Smooth muscle cell of the brain vasculature (primary cell): ENCODE measurements at places on chromosomes 1 and 21.

GRCh38 chr1:161166669-161167548 is 683 bp downstream of the PPOX start:
- no peak for DNase-seq

DNA sequence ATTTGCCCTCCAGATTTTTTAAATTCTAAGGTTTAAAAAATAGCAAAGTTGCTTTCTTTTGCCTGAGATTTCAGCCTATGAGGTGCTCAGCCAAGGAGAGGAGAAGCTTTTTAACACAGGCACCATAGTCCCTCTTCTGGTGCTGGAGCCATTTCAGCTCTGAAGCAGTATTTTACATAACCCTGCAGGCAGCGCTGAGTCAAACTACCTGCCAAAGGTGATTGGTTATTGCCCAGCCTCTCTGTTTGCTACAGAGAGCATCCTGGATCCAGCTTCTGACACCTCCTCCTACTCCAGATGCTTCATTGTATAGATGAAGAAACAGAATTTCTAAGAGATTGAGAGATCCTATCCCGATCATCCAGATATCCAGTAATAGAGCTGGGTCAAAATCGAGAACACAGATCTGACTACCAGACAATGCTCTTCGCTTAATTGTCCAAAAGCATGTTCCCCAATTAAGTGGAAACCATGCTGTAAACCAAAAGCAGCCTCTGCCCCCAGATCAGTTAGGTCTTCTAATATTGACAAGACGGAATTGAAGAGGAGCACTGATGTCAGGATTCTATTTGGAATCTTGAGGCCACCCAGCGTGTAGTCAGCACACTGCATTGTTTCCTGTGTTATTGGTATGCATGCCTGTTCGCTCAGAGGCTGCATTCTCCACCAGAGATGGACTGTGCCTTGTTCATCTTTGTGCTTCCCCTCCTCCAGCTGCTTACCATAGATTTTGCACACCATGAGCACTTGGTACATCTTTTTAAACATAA is 22.1 kb downstream of the RGS8 start:
- DNase-seq, result no peak

DNA sequence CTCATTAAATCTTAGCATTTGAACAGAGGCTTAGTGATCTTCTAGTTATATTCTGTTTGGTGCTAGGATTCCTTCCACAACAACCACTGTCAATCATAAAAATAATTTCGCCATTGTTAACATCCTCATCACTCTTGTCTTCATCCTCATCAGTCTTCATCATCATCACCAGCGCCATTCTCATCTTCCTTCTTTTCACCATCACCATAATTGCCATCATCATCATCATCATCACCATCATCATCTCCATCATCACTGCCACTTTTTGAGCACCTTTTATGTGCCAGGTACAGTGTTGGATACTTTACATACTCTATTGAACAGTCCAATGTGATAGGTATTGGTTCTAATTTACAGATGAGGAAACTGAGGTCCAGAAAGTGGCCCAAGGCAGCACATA is 245.7 kb downstream of the PTPRU start:
- no peak for DNase-seq

DNA sequence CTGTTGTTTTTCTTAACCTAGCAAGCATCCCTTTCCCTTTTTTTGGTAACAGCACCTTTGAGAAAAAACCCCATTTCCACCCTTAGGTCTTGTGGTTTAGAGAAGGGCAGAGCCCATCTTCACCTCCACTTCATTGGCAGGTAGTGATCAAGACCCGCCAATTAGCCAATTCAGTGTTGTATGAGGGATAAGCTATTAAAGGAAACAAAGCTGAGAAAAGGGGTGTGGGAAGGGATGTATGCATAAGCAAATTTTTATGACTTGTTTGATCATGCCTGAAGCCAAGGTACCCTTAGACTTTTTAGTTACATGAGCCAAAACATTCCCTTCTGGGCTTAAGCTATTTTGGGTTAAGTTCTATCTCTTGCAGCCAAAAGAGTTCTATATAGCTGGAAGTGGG is 3.6 kb upstream of the ZNF697 start:
- no peak for DNase-seq

DNA sequence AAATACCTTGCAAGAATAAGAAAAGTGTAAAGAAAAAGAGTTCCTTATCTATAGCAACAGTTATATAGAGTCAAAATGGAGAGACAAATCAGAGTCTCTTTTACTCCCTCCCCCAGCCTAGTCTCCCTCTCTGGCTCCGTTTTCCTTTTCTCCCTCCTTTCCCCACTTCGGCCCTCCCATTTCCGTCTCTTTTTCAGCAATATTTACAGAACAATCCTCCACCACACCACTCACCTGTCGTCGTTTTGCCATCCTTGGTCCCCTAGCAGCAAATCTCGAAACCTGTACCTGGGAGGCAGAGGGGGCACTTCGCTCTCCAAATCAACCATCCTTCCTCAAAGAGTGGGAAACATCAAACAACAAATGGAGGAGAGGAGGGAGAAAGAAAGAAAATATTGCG is 259 bp downstream of the KCNT2 start:
- no peak for DNase-seq

DNA sequence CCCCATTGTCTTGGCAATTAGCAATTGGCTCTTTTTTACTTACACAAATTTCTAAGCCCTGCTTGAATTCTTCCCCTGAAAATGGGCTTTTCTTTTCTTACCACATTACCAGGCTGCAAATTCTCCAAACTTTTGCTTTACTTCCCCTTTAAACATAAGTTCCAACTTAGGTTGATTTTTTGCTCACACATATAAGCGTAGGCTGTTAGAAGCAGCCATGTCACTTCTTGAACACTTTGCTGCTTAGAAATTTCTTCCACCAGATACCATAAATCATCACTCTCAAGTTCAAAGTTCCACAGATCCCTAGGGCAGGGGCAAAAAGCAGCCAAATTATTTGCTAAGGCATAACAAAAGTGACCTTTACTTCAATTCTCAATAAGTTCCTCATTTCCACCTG is 35.4 kb upstream of the KCNH1 start:
- no peak for DNase-seq

GRCh38 chr1:44660176-44660575 is 14.1 kb downstream of the TMEM53 start:
- DNase-seq, result no peak

DNA sequence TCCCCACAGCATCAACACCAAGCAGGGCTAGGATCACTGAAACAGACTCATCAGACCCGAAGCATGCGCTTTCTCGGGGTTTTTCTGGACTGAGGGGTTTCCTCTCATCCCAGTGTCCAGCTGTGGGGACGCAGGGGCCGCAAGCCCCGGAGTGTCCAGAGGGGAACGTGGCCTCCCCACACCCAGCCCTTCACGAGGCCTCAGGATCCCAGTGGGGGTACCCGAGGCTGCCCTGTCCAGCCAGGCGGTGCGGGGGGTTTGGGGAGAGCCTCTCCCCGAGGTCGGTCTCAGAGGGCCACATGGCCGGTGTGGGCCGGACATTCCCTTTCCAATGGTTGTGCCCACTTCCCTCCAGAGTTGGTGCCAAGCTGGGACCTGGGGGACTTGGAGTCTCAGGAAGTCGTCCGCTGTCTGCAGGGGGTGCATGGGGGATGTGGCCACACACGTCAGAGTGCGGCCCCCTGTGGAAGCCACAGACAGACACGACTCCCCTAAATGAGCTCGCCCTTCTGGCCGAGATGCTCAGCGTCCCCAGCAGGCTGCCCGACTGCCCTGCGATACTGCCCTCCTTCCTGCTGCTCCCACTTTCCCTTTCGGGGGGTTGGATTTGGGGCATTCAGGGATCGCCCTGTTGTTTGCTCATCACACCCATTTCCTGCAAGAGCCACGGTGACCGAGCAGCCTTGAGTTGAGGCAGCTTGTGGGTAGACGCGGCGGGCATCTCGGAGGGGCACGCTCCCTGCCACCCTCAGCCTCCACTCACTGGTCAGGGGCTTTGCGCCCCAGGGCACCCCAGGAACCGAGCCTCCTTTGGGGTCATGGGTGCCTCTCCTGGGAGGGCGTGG is 4.1 kb downstream of the COL6A1 start:
- no peak for DNase-seq

- DNase-seq, result no peak
Measured at GRCh38 chr1:172449585-172450523, 6.0 kb upstream of the PIGC start.
